ENCODE measurements at places on chromosomes 16 and 17.

DNA sequence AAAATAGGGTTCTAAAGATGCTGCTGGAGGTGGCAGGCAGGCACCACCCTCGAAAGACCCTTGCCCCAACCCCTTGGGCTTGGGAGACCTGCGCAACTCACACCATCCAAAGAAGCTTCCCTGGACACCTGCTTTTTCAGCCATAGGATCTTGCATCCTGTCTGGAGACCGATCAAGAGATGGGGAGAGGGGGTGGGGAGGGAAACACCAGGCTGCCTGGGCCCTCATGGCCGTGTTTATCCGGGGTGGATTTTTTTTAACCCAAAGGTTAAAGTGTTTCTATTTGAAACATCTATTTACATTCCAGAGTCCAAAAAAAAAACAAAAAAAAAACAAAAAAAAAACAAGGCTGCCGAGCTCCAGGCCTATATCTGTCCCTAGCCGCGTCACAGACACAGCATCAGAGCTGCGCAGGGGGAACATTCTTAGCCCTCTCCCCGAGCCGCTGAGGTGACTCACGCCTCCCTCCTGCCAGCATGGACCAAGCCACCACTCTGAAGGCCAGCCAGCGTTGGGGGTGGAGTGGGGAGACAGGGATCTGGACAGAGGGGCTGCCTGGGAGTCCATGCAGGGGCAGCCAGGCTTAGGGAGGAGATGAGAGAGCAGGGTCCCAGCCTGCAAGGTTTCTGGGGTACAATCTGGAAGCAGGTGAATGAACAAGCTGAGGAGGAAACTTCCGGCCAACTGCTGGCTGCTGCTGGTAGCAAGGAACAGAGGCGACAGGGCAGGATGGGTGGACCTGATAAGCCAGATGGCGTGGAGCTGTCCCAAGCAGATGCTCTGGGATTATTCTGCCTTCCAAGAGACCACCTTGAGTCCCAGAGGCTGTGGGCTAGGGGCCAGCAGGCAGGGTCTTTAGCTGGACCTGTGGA, 14.8 kb downstream of the HDAC5 start:
- DNase-seq = no peak

DNA sequence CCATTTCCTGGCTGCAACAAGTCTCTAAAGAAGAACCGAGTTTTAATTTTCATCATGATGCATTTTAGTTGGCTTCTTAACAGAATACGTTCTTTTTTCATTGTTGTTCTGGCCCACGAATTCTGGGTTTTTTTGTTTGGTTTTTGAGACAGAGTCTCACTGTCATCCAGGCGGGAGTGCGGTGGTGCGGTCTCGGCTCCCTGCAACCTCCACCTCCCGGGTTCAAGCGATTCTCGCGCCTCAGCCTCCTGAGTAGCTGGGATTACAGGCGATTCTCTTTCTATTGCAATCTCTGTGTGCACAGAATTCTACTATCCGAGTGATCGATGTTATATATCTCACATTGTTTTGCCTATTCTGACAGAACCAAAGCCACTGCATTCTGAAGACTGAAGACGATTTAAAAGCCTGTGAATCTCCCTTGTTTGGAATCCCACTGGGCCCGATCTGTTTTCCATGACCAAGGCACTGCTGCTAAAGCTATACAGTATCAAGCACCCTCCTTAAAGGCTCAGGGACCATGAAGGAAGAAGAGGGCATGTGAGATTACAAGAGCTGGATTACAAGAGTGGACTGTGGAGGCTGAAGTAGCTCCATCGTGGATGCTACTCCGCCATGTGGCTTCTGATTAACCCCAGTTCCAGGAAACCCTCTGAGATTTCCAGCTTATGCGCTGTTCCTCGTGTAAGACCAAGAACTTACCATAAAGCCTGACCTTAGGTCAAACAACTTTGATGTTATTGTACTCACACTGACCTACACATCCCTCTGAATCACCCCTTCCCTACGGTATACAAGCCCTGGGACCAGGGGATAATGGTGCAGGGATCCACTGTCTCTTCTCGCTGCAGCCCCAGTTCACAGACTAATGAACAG, 44.3 kb downstream of the ADCY9 start:
- no peak for DNase-seq

DNA sequence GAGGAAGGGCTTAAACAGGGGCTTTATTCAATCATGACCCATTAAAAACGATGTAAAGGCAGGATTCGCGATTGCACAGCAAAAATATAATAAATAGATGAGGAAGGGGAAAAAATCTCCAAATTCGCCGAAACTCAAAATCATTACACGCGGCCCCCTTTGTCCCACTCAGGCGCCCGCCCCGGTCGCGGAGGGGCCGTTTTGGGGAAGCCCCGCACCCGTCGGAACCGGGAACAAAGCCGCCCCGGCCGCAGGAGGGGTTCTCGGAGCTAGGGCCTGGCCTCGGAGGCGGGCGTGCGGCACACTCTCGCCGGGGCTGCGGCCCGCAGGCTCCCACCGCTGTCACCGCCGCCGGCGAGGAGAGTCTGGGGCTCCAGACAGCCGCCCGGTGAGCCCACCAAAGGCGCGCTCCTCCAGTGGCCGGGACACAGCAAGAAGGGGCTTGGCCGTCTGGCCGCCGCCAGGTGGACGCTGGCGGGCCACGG, 521 bp downstream of the C16orf87 start:
- peak; percentile 43 for DNase-seq

GRCh38 chr17:35082073-35082657, 18.7 kb upstream of the RFFL start:
- peak; percentile 42 for DNase-seq

DNA sequence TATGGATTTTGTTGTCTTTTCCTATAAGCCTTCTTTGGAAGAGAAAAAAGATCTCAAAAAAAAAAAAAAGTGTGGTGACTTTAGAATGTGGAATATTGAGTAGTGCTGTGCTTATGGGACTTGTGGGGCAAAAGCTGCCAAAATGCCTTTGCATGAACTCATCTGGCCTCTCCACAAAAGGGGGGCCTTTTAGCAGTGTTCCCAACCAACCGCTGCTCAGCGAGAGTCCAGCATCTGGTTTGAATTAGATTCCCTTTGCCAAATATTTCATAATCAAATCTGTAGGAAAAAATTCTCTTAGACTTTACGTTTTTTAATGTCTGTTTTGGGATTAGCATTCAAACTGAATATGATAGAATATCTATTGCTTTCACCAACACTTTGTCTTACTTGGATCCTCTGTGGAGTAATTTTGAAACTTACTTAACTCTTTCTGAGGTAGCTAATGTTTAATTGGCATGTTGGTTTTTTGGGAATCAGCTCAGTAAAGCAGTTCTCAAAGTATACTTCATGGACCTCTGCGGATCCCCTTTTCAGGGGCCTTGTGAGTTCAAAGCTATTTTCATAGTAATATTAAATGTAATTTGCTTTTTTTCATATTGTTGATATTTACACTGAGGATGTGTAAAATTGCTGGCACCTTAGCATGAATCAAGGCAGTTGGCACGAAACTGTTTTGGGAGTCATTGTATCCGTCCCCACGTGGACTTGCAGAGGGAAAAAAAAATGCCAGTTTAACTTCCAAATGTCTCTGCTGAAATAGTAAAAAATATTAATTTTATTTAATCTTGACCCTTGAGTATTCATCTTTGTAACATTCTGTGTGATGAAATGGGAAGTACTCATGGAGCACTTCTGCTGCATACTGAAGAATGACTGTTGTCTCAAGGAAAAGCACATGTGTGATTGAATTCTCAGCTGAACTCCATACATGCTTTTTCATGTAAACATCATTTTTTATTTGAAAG, 34.7 kb upstream of the VPS4A start:
- no peak for DNase-seq

DNA sequence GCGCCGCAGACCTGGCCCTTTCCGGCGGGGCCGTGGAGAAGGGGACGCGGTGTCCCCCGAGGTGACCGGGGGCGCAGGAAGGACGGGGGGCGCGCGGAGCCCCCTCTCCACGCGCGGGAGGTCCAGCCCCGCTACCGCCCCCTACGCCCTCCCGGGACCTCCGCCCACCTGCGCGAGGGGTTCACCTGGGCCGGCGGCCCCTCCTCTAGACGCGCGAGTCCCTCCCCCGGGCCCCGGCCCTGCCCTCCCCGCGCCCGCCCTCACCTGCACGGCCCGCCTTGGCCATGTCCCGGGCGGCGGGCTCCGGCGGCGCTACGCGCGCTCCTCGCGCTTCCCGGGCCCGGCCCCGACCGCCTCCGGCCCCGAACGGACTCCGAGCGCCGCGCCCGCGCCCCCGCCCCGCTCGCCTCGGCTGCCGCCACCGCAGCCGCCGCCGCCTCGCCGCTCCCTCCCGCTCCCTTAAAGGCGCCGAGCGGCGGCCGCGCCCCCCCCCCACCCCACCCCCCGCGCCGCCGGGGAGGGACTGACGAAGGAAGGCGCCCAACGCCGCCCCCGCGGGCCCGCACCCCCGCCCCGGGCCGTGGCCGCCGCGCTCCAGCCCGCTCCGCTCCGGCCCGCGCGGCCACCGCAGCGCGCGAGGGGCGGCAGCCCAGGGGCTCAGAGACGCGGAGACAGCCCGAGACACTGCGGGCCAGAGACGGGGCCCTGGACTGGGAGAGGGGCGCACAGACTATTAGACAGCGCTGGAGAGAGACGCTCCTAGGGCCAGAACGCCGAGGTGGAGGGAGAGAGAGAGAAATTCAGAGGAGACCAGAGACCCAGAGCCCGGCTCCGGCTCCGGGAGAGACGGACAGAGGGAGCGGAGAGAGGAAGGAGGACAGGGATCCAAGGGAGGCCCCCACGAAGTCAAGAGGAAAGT, at the start of gene PITPNM3:
Gene PITPNM3, minus strand, starts transcription at position 435 of the 919 bp plus-strand sequence. Its CDS starts 149 bp downstream, at position 286.
- no peak for DNase-seq

GRCh38 chr17:50266384-50267073, 7.7 kb upstream of the TMEM92 start:
- DNase-seq = no peak

- DNase-seq = no peak
Observed at GRCh38 chr17:3799181-3799945, 1.6 kb downstream of the ITGAE start.

- no peak for DNase-seq
Observed at GRCh38 chr17:8557176-8557806, 73.2 kb downstream of the MYH10 start.

DNA sequence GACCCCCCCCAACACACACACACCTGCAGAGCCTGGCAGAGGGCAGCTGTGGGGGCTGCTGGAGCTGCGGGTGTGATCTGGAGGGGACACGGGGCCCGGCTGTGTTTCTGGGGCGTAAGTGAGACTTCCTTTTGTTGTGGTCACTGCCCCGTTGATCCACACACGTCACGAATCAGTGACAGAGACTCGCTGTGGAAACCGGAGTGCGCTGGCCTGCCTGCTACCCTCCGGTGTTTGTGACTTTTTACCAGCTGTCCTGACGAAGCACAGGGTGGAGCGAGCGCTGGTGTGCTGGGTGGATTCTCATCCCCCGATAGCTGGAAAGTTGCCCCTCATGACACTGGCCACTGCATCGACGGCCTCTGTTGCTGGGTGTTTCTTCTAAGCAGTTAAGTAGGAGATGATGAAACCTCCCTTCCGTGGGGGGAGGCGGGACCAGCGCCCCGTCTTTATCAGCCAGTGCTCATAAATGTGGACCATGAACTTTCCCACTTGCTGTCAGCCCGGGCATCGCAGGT, 2.3 kb downstream of the METRNL start:
- peak; percentile 51 for DNase-seq

DNA sequence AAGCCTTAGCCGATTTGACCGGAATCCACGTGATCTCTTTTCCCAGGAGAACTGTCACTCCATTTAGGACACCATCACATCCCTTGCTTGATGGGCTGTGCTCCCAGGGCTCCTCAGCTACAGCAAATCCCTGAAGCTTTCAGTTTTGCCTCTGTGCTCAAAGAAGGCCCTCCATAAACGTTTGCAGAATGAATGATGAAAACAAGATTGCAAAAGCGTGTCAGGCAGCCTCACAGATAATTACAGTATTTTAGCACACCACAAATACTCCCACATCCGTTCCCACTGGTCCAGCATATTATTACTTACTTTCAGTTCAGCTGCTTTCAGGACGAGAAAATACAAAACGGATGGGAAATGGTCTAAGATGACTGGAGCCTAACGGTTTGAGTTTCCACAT, 84.6 kb downstream of the USP31 start:
- DNase-seq = no peak

DNA sequence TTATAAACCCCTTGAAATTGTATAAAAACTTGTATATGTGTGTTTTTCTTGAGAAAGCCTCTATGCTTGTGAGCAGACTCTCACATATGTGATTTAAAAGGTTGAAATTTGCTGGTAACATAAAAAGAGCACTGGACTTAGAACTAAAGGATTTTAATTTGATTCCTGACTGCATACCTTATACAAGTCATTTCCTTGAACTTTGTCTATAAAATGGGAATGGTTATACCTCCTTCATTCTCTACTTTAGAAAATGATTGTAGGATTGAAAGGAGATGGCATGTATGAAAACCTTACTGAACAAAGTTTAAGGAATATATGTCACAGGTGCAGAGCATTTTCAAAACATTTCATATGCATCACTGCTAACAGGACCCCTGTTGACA, 10.4 kb upstream of the ARL2BP start:
- DNase-seq = no peak

DNA sequence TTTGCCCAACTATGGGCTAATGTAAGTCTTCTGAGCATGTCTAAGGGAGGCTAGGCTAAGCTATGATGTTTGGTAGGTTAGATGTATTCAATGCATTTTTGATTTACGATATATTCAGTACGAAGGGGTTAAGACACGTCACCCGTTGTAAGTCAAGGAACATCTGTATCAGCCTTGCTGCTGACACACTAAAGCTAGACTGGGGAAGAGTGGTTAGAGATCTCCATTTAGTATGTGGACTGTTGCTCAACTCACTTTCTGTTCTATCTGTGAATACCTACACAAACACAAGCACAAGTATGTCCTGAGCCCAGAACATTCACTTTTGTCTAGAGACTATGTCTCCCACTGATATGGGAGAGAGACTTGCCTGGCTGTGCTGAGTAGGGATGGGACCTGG, 71.5 kb downstream of the VMP1 start:
- no peak for DNase-seq

- no peak for DNase-seq
Observed at GRCh38 chr16:79155904-79156303, 444.6 kb downstream of the MAF start.

DNA sequence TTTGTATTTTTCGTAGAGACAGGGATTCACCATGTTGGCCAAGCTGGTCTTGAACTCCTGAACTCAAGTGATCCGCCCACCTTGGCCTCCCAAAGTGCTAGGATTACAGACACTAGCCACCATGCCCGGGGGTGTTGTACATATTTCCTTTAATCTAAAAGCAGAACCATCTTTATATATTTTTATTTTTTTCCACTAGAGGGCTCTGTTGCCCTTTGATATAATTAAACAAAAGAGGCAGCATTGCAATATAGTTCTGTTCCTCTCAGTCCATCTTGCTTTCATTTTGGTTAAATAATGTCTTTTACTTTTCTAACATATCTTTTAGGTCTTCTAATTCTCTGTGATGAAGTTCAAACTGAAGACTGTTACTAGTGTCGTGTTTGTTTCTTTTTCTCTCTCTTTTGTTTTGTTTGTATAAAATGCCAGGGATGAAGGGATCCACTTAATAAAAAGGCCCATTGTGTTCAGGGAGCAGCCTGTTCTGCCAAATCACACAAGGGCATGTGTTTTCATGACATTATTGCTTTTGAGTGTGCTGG, 23.4 kb downstream of the WWOX start:
- peak; percentile 65 for DNase-seq
